ENCODE measurements at places on chromosomes 13 and 19.
A peak's percentile ranks its signal among the peaks of the same experiment; 100 is the strongest.

GRCh38 chr13:91212231-91212630 lies 135.3 kb upstream of the MIR17HG start:
- DNase-seq, result no peak

DNA sequence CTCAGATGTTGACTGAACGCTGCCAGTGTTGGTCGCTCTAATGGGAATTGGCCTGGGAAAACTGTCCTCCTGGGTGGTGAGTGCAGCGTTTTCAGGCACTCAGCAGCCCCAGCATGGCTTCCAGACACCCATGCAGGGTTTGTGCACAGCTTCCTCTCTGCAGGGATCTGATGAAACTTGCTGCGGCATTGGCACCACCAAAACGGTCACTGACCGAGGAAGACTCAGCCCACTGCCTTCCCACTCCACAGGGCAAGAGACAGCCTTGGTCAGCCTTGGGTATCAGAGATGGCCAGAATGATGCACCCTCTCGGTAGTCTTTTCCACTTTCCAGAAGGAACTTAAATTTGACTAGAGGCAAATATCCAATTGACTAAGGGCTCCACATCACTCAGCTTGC lies 398.9 kb downstream of the IRS2 start:
- DNase-seq, result no peak

GRCh38 chr13:71096421-71096820 lies 770.6 kb downstream of the DACH1 start:
- DNase-seq, result no peak

DNA sequence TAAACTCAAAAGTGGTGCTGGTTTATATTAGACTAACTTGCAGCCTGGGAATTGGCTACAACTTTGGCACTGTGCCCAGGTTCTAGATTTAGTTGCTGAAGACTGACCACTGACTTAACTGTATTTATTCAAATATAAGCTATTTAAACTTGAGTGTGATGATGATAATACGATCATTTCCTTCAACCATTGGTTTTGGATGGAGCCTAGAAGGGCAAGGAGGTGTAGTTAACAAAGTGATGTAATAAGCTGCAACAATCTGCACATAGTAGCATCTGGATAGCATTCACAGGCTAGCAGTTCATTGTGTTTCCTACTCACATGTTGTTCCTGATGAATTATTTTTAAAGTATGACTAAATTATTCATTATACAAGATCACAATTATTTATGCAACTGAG lies 55.2 kb upstream of the DACH1 start:
- no peak for DNase-seq

- no peak for DNase-seq
Measured at GRCh38 chr19:43551399-43552197, 18.6 kb downstream of the ZNF575 start.

GRCh38 chr13:66829803-66830202 lies 400.3 kb downstream of the PCDH9 start:
- DNase-seq, result no peak

DNA sequence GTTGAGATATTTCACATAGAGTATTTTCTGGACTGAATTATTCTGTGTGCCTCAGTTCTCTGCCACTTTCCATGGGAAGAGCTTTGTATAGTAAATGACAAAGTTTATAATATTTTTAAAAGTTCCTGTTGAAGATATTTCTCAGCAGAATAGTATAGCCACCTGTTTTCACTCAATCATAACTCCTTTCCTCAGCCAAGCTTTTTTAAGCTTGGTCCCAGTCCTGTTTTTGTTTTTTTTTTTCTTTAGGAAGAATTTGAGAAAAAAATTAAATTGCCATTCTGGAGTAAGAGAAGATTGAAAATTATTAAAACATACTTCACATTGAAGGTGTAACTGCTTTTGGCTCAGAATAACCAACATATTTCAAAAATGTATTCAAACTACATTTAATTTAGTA lies 55.5 kb downstream of the ENOX1 start:
- DNase-seq, result no peak

GRCh38 chr19:982567-983170 lies 1.5 kb upstream of the WDR18 start:
- DNase-seq, result peak; percentile 79

DNA sequence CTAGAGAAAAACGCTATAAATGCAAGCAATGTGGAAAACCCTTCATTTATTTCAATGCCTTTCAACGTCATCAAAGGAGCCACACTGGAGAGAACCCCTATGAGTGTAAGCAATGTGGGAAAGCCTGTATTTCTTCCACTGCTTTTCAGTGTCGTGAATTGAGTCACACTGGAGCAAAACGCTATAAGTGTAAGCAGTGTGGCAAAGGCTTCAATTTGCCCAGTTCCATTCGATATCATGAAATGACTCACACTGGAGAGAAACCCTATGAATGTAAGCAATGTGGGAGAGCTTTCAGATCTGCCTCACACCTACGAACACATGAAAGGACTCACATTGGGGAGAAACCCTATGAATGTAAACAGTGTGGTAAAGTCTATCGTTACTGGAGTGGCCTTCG lies 27.4 kb downstream of the ZNF20 start:
- DNase-seq, result no peak

DNA sequence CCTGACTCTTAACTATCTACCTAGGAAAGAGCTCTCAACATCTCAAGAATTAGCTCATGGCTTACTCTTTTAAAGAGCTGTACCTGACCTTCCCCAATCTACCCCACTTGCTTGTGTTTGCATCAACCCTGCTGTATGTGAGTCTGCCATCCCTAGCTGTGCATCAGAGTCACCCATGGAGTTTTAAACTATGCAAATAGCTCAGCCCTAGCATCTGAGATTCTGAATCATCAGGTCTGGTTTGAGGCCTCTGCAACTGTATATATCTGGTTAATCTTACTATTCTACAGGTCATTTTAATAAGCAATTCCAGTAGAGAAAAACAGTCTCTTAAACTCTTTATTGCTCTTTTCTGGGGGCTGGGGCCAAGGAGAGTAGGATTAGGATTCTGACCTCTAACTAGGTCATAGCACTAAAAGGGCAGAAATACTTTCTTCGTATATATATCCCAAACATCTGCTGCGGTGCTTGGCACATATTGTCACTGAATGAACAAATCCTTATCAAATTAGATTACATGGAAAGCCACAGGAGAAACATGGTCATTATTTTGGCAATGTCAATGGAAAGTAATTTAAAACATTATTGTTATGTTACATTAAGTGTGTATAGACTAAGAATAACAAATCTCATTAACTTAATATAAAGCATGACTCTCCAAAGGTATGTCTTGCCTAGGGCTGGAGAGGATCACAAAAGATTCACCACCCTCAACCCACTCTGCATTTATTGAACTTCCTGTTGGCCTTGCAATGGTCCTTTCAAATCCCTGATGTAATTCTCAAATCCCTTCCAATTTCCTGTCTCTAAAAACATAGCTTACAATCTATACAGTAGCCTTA lies 232.2 kb downstream of the DACH1 start:
- no peak for DNase-seq

GRCh38 chr13:71727662-71728061 lies 139.3 kb downstream of the DACH1 start:
- DNase-seq, result no peak

GRCh38 chr19:16143399-16144215 lies at the start of gene HSH2D:
TSS of gene HSH2D (plus strand) at chr19:16143685. CDS start at chr19:16148751, 5,066 bp downstream.
- DNase-seq, result peak; percentile 82

GRCh38 chr19:13839130-13839937 lies 37.6 kb upstream of the NANOS3 start:
- DNase-seq, result peak; percentile 92

- no peak for DNase-seq
Measured at GRCh38 chr19:35449359-35450043, 1.4 kb downstream of the FFAR2 start.

Data from activated CD4-positive, alpha-beta T cell treated with anti-CD3 and anti-CD28 coated beads, Interleukin-2, amount 50 U/mL, for 48 hours (primary cell).